ENCODE measurements at places on chromosomes 7 and 10. TPM values are rescaled to one million over a fixed set of nuclear protein-coding genes. Genes with fewer than 3 reads are reported as not detected.

The OR6B1 gene
- not detected for total RNA-seq

The APBB1IP gene
- not detected for total RNA-seq

The CPA2 gene
- total RNA-seq = not detected

The GARIN1A gene
- total RNA-seq = 0.51 TPM

The PPP1R17 gene
- total RNA-seq = not detected

The LRRC61 gene
- total RNA-seq = 8.2 TPM

The NYAP1 gene
- total RNA-seq = under 0.01 TPM

The ADCY1 gene
- total RNA-seq = 1.0 TPM

The CCNJ gene
- total RNA-seq = 10.1 TPM

The TYW1 gene
- 23.8 TPM for total RNA-seq

The AKR1C2 gene
- 222 TPM for total RNA-seq

The SFMBT2 gene
- total RNA-seq = under 0.01 TPM

The CALHM1 gene
- not detected for total RNA-seq

The CREM gene
- total RNA-seq = 23.7 TPM

The PDAP1 gene
- 38.2 TPM for total RNA-seq

The POM121C gene
- total RNA-seq = 12.1 TPM

The RBP3 gene
- not detected for total RNA-seq

The BMPER gene
- 0.13 TPM for total RNA-seq

The ETV1 gene
- total RNA-seq = 0.13 TPM

The DGKB gene
- total RNA-seq = not detected

The STRIP2 gene
- 5.2 TPM for total RNA-seq

The EBLN1 gene
- not detected for total RNA-seq

The ZP3 gene
- 12.8 TPM for total RNA-seq

The CPA1 gene
- not detected for total RNA-seq

The STEAP1B gene
- total RNA-seq = 5.9 TPM

The VGF gene
- total RNA-seq = not detected

The PNLIP gene
- total RNA-seq = under 0.01 TPM

The RBM20 gene
- total RNA-seq = not detected

The ACSL5 gene
- total RNA-seq = not detected

The HMX2 gene
- not detected for total RNA-seq

The HABP2 gene
- not detected for total RNA-seq

The NUPR2 gene
- total RNA-seq = not detected

The SLC16A12 gene
- total RNA-seq = not detected

The TAS2R60 gene
- total RNA-seq = not detected

The MYL10 gene
- not detected for total RNA-seq

The AFAP1L2 gene
- 6.8 TPM for total RNA-seq

The PIK3CG gene
- not detected for total RNA-seq

The TET1 gene
- under 0.01 TPM for total RNA-seq

The SPDYE2 gene
- not detected for total RNA-seq

The SLC26A3 gene
- total RNA-seq = not detected

The FBXL13 gene
- total RNA-seq = 0.26 TPM

The SPDYE2B gene
- total RNA-seq = not detected

The ACTL6B gene
- total RNA-seq = not detected

The NKX2-3 gene
- total RNA-seq = not detected

The WDR37 gene
- 11.1 TPM for total RNA-seq

The TDRD1 gene
- total RNA-seq = 2.1 TPM

The FFAR4 gene
- total RNA-seq = not detected

The ACBD7 gene
- 0.13 TPM for total RNA-seq

The OPALIN gene
- total RNA-seq = not detected

The PLEKHS1 gene
- not detected for total RNA-seq

The NOLC1 gene
- 56.6 TPM for total RNA-seq

The IDI2 gene
- total RNA-seq = not detected

The PDZD7 gene
- 0.13 TPM for total RNA-seq

The NME8 gene
- total RNA-seq = not detected

The GIMAP1 gene
- not detected for total RNA-seq

The RBM48 gene
- 6.9 TPM for total RNA-seq

The PRR15 gene
- 2.1 TPM for total RNA-seq
